ENCODE measurements at places on chromosomes 5 and 9.

DNA sequence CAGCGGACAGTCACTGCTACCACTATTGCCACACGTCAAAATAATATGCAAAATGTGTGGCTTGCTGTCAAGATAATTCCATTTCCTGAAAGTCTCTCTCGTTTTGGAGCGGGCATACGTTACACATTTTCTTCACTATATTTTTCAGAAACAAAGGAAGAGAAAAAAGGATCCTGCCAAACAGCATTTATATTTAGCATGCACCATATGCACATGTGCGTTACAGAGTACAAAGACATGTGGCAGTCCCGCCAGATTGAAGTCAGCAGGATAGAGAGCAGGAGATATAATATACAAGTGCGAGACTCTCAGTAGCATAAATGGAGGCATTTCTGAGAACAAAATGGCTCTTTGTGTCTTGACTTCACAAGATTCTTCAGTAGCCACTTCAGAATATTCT is 221.6 kb upstream of the KIF2A start:
- no peak for DNase-seq

- no peak for DNase-seq
Observed at GRCh38 chr5:156124708-156125107, 202.3 kb upstream of the SGCD start.

DNA sequence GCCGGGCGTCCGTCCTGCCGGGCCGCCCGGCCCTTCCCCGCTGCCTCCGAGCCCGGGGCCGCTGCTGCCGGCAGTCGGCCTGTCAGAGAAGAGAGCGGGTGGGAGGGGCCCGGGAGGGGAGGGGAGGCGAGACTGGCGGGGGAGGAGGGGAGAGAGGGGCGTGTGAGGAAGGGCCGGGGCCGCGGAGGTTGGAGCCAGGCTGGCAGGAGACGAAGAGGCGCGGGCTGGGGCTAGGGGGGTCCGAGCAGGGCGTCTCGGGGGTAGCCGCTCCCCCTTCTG is 570 bp downstream of the CREBRF start:
- no peak for DNase-seq

DNA sequence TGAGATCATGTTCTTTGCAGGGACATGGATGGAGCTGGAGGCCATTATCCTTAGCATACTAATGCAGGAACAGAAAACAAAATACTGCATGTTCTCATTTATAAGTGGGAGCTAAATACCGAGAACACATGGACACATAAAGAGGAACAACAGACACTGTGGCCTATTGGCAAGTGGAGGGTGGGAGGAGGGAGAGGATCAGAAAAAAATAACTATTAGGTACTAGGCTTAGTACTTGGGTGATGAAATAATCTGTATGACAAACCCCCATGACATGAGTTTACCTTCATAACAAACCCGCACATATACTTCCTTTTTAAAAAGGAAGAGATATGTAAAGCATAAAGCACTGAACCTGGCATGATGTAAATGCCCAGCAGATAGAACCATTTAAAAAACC is 99.0 kb downstream of the MEGF10 start:
- DNase-seq = no peak

GRCh38 chr5:143002459-143003327 is 232.5 kb downstream of the ARHGAP26 start:
- DNase-seq = peak; percentile 87

- no peak for DNase-seq
Observed at GRCh38 chr9:37449862-37450632, 15.2 kb downstream of the ZBTB5 start.

DNA sequence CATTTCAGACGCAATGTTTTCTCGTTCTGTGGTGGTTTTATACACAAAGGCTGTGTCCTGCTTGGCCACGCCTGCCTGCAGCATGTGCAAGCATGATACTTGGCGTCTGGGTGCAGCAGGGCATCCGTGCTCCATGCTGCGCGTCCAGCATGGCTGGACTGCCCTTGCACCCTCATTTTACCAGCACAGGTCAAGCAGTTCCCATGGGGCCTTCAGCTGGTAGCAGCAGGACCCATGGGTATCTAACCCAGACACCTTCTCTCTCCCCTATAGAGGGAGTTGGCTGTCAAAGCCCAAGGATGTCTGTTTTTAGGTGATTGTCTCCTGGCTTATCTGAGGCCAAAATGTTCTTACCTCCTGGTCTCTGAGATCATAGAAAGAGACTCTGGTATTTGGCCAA is 158.3 kb upstream of the PITX1 start:
- DNase-seq = no peak

- no peak for DNase-seq
Observed at GRCh38 chr5:17241635-17242034, 24.2 kb downstream of the BASP1 start.

GRCh38 chr9:34579808-34580163 is 9.7 kb downstream of the CNTFR start:
- no peak for DNase-seq

DNA sequence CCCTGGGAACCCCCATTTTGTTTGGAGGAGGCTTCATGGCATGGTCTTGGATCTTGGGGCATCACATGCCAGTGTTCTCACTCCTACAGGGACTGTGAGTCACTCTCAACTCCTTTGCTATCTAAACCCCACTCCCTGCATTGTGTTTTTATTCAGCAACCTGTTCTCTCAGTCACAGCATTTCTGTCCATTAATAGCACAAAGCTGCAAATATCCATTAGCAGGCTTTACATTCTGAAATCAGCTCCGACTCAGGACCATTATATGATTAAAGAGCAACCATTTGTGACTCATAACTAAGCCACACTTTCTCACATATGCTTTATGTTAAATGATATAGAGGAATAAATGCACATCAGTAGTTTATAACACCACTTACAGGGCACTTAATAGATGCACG is 462.1 kb upstream of the BRINP1 start:
- DNase-seq = no peak

- peak; percentile 17 for DNase-seq
Observed at GRCh38 chr5:112329419-112330090, 89.5 kb downstream of the EPB41L4A start.

- DNase-seq = no peak
Observed at GRCh38 chr5:58444805-58445204, 15.1 kb downstream of the PLK2 start.

- DNase-seq = no peak
Observed at GRCh38 chr5:36392186-36392585, 90.5 kb upstream of the RANBP3L start.

DNA sequence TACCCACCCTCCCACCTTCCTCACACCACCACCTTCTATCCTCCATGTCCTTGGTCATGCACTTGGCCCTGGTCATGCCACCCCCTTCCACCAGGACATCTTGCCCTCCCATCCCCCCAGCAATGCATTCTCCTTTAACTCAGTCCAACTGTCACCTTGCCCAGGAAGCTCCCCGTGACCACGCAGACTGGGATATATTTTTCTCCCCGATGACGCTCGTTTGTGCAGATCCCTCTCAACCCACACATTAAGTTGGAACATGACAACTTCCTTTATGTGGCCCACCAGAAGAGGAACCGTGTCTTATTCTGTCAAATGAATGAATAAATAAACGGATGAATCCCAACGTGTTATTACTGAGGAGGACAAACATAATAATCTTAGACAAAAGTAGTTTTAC is 82.8 kb upstream of the TAS2R1 start:
- DNase-seq = no peak

DNA sequence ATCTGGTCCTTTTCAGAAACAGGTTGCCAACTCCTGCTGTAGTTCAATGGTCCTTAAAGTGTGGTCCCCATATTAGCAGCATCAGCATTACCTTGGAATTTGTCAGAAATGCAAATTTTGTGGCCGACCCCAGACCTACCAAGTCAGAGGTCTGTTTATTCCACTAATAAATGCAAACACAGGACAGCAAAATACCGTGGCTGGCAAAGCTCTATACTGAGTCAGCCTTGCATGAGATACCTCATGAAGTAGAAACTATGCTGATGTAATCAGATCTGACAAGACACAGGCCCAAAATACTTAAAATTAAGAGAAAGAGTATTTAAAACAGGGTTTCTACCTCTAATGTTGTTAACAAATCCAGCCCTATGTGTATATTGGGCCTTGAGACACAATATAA is 3.0 kb downstream of the GOLM1 start:
- no peak for DNase-seq

GRCh38 chr9:107545036-107545435 is 55.5 kb upstream of the KLF4 start:
- no peak for DNase-seq

DNA sequence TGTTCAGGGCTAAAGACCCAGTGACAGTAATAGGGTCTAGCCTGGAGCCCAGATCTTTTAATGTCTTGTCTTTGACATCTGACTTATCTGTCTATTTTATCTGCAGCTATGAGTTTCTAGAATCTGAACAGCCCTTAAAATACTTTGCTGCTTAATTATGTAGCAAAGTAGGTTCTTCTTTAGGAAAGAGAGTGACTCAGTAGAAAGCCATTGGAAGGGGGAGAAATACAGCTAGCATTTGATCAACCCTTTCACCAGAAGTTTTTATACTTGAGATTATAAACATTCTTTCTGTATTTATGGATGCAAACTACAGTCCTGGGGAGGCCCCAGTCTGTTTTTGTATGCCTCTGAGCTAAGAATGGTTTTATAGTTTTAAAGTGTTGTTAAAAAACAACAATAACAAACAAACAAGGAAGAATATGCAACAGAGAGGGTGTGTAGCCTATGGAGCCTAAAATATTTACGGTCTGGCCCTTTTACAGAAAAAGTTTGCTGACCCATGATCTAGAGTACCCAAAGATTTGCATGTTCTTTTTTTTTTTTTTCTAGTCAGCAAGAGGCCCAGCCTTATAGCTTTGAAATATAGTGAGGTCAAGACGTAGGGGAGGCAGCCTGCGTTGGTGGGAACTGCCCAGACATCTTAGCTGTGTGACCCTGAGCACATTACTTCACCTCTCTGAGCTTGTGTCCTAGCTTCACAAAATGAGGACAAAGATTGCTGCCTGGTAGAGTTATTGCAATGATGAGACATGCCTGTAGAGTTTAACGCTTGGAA is 9.7 kb downstream of the GSN start:
- DNase-seq = no peak

- DNase-seq = no peak
Observed at GRCh38 chr5:164306662-164307061, 801.2 kb downstream of the MAT2B start.

DNA sequence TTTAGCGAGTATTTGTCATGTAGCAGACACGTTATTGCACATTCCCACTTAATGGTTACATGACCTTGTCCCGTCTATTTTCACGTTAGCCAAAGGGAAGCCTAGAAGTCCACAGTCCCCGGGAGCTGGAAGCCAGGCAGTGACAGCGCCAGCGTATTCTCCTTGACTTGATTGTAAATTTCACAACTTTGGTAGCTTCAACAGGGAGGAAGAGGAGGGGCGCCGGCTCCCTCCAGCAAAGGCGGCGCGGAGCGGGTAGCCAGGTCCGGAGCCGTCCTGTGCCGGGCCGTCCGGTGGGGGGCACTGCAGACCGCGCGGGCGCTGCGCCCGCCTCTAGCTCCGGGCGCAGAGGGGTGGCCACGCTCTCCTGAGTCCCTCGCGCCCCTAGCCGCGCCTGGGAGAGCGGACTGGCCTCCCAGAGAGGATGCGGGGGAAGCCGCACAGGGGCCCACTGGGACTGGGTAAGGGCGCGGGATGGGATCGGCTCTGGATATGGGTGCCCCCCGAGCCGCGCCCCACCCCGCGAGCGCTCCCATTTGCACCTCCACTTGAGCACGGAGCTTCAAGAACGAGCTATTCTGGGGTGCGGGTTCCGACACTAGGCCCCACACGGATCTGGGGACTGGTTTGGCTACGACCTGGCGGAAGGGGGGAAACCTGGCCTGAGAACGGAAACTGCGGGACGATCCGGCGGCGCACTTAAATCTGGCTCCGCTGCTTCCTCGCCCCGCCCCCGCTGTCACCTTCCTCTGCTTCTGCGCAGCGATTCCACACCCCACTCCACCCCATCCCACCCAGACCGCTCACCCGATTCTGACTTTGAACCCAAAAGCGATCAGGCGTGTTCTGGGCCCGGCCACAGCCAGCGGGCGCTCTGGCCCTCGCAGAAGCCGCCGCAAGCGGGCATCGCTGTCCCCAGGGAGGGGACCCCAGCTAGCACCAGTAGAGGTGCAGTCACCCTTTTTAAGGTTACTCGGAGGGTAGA is 23.8 kb downstream of the KLF4 start:
- DNase-seq = peak; percentile 50

GRCh38 chr9:118318770-118319431 is 614.7 kb downstream of the TLR4 start:
- no peak for DNase-seq

DNA sequence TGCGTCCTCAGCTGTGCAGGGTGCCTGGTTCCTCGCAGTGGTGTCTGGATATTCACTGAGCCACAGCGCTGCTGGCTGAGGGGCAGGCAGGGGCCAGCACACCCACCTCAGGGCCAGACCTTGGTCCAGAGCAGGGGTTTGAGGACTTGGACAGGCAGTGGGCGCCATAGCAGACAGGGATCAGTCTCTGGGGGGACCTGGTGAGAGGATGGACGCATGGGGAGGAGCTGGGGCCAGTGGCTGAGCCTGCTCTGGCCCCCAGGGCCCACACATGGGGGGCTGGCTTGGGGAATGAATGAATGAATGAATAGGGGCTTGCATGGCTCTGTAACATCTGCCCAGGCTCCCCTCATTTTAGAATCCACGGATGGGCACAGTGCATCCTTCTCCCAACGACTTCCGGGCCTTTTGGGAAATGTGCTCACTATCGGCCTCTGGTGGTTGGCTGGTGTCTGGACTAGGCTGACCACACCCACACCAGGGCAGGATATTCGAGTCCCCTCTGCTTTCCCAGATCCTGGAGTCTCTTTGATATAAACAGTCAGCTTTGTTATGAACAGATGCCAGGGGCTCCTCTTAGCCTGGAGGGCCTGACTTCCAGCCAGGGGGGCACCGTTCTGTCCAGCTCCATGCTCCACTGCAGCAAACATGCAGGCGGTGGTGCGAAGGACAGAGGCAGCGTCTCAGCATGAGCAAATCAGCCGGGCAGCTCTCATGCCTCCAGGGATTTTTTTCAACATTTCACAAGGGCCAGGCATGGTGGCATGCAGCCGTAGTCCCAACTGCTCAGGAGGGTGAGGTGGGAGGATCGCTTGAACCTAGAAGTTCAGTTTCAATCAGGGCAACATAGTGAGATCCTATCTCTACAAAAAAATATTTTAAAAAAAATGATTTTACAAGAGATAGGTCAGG is 62.6 kb downstream of the NEK6 start:
- DNase-seq = peak; percentile 51

DNA sequence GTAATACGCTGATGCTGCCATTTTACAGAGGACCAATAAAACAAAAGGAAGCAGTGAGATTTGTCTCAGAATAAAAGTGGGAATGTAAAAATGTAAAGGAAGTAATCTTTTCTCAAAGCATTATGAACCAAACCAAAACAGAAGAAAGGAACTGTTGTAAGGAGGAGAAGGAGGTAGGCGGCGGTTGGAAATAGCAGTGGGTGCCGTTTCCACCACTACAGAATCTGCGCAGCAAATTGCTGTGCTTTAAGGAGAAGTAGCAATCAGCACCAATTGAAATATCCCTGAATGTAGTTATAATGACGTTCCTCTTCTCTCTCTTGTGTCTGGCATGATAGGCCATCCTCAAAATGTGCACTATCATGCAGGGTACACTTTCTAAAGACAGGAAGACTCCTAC is 455.1 kb upstream of the TLE4 start:
- DNase-seq = no peak

- no peak for DNase-seq
Observed at GRCh38 chr9:81473206-81473605, 216.1 kb downstream of the TLE1 start.
